ENCODE measurements at places on chromosomes 16 and 17.

DNA sequence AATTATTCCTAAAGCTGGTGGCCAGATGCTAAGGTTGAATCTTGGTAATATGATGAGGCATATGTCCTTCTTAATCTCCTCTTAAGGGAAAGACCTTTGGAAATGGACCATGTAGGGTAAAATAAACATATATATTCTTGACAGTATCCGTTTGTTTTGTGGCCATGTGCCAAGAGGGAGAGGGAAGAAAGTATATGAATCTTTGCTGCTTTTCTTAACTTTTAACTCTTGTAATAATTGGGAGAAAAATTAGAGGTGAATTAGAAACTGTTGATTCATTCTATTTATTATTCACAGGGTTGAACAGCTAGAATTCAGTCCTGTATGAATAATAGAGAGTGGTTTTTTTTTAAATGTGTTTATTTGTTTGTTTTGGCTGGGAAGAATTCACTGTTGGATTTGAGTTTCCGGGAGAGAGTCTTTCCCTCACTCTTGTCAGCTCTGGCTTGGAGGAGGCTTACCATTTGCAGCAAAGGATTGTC is 31.6 kb downstream of the AATF start:
- no peak for DNase-seq

GRCh38 chr16:65831903-65832666 is 534.4 kb upstream of the CDH5 start:
- no peak for DNase-seq

GRCh38 chr16:86878236-86879080 is 300.1 kb downstream of the FOXL1 start:
- DNase-seq = no peak

DNA sequence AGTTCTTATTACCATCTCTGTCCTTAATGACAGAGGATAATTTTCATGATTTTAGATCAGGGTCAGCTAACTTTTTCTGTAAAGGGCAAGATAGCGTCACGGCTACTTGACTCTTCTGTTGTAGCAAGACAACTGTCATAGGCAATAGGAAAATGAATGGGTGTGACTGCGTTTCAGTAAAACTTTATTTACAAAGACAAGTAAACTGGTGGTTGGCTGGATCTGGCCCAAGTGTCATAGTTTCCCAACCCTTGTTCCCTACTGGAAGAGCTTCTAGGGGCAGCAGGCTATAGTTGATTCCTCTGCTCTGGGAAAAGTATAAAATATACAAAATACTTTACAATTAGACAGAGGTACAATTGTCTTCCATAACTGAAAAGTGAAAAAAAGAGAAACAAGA is 50.6 kb upstream of the VPS4A start:
- no peak for DNase-seq

DNA sequence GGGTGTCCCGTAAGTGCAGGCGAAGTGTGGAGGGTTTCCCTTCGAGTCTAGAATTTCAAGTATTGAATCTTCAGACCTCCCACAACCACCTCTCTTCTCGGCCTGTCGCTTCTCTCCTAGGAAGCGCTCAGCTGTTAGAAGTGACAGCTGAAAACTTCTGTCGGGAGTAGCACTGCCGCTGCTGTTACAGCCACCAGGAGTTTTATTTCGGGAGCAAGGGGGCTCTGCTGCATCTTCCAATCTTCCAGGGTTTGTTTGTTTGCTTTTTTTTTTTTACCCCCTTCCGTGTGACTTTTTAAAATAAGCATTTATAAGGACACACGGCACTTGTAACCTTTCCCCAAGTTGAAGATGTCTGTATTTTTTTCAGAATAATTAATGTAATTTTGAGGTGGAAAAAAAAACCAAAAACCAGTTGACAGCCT is 767 bp downstream of the RPS6KB1 start:
- no peak for DNase-seq

- DNase-seq = no peak
These were observed 80.4 kb downstream of the ABCC12 start for GRCh38 chr16:48075398-48075797.

GRCh38 chr17:45063198-45063597 is 2.1 kb downstream of the NMT1 start:
- DNase-seq = peak; percentile 33

All from NB4 (cell line).